Activated CD4-positive, alpha-beta T cell treated with anti-CD3 and anti-CD28 coated beads, Interleukin-2, amount 50 U/mL, for 48 hours (primary cell): ENCODE measurements at places on chromosomes 3 and 15.

GRCh38 chr3:194103983-194104751 is 31.8 kb upstream of the HES1 start:
- DNase-seq = no peak

GRCh38 chr3:114362815-114363214 is 69.0 kb downstream of the TIGIT start:
- no peak for DNase-seq

DNA sequence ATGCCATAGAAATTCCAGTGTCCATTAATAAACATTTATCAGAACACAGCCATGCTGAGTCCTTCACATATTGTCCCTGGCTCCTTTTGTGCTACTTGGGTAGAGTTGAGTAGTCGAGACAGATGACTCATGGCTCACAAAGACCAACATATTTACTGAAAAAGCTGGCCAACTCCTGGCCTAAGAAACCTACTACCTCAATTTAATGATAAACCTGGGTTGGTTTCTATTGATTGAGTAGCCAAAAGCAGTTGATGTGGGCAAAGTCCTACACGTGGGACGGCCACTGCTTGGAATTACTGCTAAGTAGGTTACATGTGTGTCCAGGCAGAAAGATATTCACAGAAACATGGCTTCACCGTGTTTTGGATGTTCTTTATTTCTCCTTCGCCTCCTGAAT is 402.2 kb downstream of the NR2F2 start:
- no peak for DNase-seq

- no peak for DNase-seq
These were observed 115.9 kb downstream of the NEK11 start for GRCh38 chr3:131142580-131142979.

DNA sequence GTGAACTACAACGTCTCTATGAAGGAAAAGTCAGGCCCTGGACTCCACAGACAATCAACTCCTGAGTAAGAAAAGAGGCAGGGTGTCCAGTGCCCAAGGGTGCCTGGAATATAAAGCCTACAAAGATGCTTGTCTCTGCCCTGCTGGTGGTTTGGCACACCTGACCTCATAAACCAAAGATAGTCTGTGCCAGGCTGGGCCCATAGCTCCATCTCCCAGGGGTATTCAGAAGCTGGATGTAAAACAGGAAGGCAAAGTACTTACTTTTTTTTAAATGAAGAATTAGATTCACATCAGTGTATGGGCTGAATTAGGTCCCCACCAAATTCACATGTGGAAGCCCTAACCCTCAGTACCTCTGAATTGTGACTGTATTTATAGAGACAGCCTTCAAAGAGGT is 66.6 kb upstream of the HERC1 start:
- DNase-seq = no peak

DNA sequence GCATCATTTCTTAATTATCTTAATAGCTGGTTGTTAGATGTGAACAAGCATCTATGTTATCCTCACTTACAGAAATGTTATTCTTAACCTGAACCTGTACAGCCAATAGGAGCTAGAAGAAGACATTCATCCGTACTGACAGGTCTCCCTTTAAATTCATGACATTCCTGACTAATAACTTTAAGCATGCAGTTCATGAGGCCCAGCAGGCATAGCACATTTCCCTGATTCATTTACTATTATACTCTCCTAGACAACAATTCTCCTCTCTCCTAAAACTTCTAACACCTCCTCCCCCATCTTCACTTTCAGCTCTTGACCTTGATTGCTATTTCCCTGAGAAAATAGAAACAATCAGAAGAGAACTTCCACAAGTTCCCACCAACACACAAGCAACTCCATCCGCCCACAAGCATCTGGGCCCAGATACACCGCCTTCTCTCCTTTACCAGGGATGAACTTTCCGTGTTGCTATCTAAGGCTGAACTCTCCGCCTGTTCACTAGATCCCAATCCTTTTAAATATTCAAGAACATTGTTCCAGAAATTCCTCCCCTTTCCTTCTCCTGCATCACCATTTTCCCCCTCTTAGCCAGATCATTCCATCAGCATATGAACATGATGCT is 62.9 kb upstream of the SPRED1 start:
- no peak for DNase-seq

DNA sequence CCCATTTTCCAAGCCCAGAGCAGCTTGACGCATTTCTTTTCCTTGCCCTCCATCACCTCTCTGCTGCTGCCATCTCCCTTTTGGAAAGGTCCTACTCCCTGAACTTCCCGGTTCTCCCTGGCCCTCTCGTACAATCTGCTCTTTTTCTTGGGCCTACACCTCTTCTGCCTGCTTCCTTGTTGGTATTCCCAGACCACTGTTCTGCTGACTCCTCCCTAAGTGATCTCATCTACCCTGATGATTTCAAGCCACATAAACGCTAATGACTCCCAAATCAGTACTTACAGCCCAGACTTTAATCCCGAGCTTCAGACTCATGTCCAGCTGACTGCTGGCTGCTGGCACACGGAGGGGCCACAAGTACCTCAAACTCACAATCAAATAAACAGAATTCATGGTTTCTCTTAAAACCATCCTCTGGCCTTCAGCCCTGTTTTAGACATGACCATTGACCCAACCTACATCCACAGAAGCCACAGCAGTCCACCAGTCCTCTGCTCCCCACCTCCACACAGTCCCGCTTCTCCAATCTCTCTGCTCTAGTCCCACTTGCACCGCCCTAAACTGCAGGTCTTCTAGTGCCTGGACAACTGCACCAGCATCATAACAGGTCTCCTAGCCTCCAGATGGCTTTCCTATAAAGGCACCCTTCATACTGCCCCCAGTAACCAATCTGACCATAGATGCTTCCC is 57.6 kb downstream of the AAGAB start:
- no peak for DNase-seq

GRCh38 chr3:114586119-114586518 is 292.3 kb downstream of the TIGIT start:
- DNase-seq = no peak

- DNase-seq = no peak
These were observed 100.6 kb downstream of the DCLK3 start for GRCh38 chr3:36663666-36664291.

- DNase-seq = no peak
These were observed 676.0 kb downstream of the GRM7 start for GRCh38 chr3:7536921-7537320.

- DNase-seq = peak; percentile 76
These were observed 940 bp downstream of the ARIH1 start for GRCh38 chr15:72474912-72475628.

DNA sequence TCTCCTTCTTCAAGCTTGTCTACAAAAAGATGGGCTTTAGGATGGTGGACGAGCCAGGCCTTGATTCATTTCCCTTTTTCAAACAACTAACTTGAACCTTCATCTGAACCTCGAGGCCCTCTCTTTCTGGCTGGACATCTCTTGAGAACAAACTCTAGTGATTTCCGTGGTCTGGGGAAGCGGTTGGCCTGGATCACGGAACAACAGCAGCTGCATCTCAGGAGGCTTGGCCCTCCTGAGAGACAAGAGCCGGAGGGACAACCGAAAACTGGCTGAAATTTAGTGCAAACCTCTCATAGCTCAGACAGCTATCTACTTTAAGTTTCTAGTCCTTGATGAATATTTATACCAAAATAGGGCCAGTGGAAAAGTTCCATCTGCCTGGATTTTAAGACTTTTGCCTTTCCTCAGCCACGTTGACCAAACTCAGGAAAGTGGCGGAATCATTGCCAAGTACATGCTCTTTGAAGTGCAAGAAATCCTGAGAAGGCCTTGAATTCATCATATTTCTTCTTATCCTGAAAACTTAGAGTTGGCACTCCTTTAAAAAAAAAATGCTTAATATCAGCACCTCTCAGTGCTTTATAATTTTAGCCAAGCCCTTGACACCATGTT is 14.5 kb downstream of the LMCD1 start:
- no peak for DNase-seq

DNA sequence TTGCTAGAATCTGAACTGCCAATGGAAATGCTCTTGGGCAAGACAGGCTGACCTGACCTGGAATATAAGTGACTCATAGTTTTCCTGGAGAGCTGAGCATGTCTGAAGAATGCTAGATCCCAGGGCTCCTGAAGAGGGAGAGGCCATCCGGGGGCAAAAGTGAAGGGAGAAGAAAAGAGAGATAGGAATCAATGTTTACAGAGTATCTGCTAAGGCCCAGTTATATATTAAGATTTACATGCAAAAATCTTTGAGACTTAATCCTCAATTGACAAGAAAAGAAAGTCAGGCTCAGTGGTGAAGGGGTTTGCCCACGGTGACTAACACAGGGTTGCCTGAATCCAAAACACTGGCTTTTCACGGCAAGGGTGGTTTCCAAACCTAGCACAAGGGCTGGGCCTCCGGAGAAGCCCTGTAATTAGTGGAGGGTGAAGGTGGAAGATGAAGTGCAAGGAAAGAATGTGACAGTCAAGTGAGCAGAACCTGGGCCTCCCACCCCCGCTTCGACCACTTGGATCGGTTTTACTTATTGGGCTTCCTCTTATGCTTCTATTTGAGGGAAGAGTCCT is 91.7 kb upstream of the FGF12 start:
- peak; percentile 65 for DNase-seq
